AG09319 (cell line): ENCODE measurements at places on chromosomes 4 and X.

GRCh38 chr4:68176500-68176899 is 46.8 kb upstream of the TMPRSS11F start:
- no peak for DNase-seq

DNA sequence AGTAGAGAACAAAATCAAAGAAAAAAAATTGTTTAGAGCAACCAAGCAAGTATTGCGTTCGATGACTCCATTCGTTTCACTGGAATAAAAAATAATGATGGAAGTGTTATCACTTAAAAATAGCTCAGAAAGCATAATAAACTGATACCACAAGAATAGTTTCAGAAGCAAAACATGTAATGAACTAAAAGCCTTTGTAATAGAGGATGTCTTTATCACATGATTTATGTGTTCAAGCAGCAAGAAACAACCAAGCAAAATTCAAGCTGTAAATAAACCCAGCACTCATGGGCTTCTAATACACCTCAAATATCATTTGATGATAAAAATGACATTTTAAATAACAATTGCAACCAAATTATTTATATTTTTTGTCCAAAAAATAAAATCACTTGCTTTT is 192.2 kb downstream of the NDST4 start:
- DNase-seq = no peak

GRCh38 chr4:31791666-31792065 is 1071.5 kb downstream of the PCDH7 start:
- DNase-seq = no peak

- no peak for DNase-seq
These were observed 25.4 kb upstream of the IL2 start for GRCh38 chr4:122481766-122482405.

GRCh38 chr4:144206711-144207110 is 66.2 kb upstream of the GYPA start:
- DNase-seq = no peak

- DNase-seq = no peak
These were observed 22.0 kb downstream of the CT47C1 start for GRCh38 chrX:119094819-119095218.

GRCh38 chrX:55546956-55547355 is 57.3 kb upstream of the USP51 start:
- no peak for DNase-seq

GRCh38 chrX:10393899-10394298 is 226.5 kb downstream of the MID1 start:
- no peak for DNase-seq

DNA sequence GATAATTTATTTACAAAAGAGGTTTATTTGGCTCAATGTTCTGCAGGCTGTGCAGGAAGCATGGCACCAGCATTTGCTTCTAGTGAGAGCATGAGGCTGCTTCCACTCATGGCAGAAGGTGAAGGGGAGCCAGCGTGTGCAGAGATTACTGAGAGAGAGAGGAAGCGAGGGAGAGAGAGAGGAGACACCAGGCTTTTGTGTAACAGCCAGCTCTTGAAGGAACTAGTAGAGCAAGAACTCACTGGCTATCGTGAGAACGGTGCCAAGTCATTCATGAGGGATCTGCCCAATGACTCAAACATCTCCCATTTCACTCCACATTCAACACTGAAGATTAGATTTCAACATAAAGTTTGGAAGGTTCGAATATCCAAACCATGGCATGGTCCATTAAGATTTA is 12.7 kb downstream of the GUCY1A1 start:
- no peak for DNase-seq

DNA sequence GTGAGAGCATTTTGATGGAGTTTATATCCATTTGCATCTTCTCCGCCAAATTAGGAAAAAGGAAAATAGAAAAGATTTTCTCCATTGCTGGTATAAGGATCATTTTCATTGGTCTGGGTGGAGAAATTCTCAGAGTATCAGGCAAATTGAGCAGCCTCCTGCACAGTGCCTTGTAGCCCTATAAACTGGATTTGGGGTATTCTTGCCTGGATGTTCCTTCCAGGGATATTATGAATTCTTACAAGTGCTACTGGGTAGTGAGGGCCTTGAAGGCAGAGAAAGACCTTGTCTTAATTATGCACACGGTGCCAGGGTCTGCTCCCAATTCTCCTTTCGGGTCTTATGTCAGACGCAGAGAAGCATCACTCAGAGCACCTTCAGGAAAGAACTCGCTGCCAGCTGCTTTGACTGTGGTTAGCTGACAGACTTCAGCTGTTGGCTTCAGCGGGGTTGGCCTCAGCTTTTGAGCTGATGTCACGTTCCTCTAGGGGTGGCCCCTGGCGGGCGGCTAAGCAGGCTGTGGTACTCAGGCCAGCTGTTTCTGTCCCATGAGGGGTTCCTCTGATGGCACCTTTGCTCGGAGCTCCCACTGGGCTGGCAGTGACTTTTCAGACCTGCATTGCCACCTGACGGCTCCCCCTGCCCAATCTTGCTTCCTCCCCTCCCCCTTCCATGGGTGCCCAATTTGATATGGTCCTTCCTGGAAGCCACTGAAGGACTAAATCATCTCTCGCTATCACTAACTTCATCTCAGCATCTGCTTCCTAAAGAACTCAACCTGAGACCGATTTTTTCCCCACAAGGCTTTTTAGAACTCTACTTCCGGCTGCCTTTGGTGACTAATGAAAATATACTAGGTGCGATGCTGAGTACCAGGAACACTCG is 519.5 kb downstream of the BCOR start:
- DNase-seq = no peak

- DNase-seq = no peak
These were observed 600.5 kb downstream of the PCDH18 start for GRCh38 chr4:136931781-136932180.
